ENCODE measurements at places on chromosomes 5 and 9. TPM values are rescaled to one million over a fixed set of nuclear protein-coding genes. Genes with fewer than 3 reads are reported as not detected.

BSPRY gene
- polyA plus RNA-seq: 10.0 TPM

TTC39B gene
- 9.4 TPM for polyA plus RNA-seq

PIP5K1B gene
- polyA plus RNA-seq: 6.0 TPM

SCGB3A2 gene
- polyA plus RNA-seq: not detected

PCDHGA9 gene
- polyA plus RNA-seq: 6.1 TPM

Measured in renal pelvis (tissue), 12 donors.